ENCODE measurements at places on chromosomes 1 and 21. TPM values are rescaled to one million over a fixed set of nuclear protein-coding genes. Genes with fewer than 3 reads are reported as not detected.

SMCP gene
- total RNA-seq: not detected

NEGR1 gene
- total RNA-seq: 1.1 TPM

FAM151A gene
- not detected for total RNA-seq

RPS6KC1 gene
- 34.7 TPM for total RNA-seq

GRCh38 chr1:109256971-109257681, 7.8 kb downstream of the CELSR2 start:
- H3K27ac ChIP-seq: peak overlapping the region; percentile 66
- no peaks in the 10 kb centered on the region for H3K27me3 ChIP-seq
- DNase-seq: no peak
- H3K4me3 ChIP-seq: no peak overlapping the region

DNA sequence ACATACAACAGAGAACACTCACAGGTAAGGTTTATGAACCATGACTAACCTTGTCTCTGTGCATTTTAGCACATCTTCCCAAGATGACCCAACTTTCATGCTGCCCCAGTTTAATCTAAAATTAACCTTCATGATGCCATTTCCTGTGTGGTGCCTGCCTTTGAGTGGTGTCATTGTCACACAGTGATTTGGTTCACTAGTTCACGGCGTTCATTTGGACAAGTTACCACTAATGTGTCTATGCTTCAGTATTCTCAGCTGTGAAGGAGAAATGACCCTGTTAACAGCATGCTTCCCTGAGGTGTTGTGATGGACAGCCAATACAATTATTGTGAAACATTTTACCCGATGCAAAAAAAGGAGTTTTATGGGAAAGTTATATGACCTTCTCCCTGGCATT, 693.1 kb downstream of the RWDD3 start:
- no peaks in the 10 kb centered on the region for H3K36me3 ChIP-seq
- no peaks in the 10 kb centered on the region for H3K4me1 ChIP-seq
- no peak for DNase-seq
- H3K4me3 ChIP-seq: no peak overlapping the region
- H3K27ac ChIP-seq: no peak overlapping the region
- no peaks in the 10 kb centered on the region for H3K27me3 ChIP-seq

- no peaks in the 10 kb centered on the region for H3K27me3 ChIP-seq
- no peaks in the 10 kb centered on the region for H3K36me3 ChIP-seq
- H3K4me1 ChIP-seq: no peaks in the 10 kb centered on the region
- no peak overlapping the region for H3K27ac ChIP-seq
- peak; percentile 57 for DNase-seq
These were observed 269.5 kb downstream of the HHAT start for GRCh38 chr1:210598135-210598652.

DNA sequence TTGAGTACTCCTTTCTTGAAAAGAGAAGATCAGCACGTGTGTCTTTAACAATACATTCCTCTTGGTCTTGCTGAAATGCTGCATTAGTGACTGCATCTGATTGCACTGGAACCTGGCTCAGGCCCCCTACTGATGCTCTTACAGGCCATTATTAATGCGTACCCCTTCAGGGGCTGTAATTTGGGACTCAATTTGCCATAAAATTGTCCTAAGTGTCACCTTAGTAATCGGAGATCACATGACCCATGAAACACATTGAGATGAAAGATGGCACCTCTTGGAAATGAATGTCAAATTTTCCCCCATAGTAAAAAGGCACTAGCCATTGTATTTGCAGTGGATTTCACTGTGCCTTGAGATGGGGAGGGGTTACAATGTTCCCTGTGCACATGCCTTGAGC, 563.3 kb downstream of the KIF26B start:
- no peaks in the 10 kb centered on the region for H3K36me3 ChIP-seq
- no peak for DNase-seq
- no peaks in the 10 kb centered on the region for H3K27me3 ChIP-seq
- no peak overlapping the region for H3K4me3 ChIP-seq
- no peak overlapping the region for H3K27ac ChIP-seq
